ENCODE measurements at places on chromosomes 2 and 18.
A peak's percentile ranks its signal among the peaks of the same experiment; 100 is the strongest.

DNA sequence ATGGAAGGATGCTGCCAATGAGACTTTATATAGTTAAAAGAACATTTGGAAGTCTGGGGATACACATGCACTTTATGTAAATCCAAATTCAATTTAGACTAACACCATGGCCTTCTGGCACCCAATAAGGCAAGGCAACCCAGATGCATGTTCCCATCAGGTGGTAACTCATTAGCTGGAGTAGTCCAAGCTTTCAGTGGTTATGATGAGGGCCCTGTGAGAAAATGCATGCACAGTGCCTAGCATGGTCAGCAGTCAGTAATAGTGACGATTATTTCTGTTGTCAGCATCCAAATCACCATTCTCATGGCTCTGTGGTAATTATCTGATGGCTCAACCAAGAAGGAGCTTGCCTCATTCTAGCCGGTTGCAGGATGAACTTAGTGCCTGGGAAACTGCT is 70.3 kb upstream of the CTLA4 start:
- DNase-seq = no peak

- DNase-seq = no peak
Measured at GRCh38 chr2:128317181-128317898, 1.3 kb downstream of the HS6ST1 start.

DNA sequence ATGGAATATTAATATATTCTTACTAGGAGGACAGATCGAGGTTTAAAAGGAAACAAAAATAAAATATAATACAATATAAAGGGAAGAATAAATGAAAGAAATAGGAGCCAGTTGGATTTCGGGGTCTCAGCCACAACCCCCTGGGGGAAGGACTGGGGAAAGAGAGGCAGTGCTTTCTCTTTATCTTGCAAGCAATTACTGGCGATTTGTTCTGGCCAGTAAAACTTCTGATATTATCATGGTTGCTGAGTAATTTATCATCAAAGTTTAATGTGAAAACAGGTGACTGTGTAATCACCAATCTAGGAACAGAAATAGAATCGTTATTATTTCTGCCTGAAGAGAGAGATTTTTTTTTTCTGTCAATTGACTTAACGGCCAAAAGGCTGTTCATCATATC is 917.7 kb upstream of the CELF4 start:
- no peak for DNase-seq

GRCh38 chr2:217756375-217757107 is 246.3 kb downstream of the TNS1 start:
- peak; percentile 44 for DNase-seq

DNA sequence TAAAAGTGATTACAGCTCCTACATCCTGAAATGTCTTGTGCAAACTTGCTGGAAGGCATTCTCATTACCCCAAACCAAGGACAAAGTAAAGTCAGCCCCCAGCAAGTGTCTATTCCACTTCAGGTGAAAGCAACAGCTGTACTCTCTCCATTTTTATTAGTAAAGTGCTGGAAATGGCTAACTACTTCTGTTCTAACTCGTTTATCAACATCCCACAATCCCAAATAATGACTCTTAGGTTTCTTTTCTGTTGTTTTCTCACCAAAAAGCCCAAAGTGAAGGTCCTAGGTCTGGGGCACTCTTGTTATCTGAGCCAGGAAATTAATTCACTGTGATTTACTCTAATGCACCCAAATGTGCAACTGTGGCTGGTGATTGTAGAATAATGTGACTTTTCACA is 105.7 kb downstream of the LRRC30 start:
- no peak for DNase-seq

DNA sequence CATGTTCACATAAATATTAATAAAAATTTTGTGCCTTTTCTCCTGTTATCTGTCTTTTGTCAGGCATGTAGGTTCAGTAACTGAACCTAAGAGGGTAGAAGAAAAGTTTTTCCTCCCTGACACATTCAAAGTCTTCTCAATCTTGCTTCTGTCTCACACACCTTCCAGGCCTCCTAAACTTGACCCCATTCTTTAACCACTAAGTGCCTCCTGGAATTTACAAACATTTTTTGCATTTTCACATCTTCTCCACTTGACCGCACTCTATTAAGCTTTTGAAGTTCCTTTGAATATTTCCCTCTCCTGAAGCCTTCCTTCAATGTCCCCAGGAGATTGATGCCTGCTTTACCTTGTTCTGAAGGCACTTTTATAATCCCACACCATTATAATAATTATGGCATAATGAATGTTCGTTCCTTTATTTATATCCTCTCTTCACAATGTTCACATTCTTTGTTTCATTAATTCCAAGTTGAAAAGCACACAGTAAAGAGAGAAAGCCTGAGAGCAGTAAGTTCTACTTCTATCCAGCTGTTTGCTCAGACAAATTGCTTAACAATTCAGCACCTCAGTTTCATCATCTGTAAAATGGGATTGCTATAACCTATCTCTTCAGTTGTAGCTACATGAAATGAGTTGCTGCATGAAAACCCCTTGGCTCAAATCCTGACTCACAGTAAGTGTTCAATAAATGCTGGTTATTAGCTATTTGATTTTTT is 184.8 kb upstream of the KLHL29 start:
- DNase-seq = no peak

Measured in stimulated activated CD8-positive, alpha-beta memory T cell treated with anti-CD3 and anti-CD28 coated beads, Interleukin-12 subunit alpha, Interleukin-12 subunit beta, amount 100 ng/mL, for 1 hour (primary cell).